ENCODE measurements at places on chromosomes 12 and 14.

DNA sequence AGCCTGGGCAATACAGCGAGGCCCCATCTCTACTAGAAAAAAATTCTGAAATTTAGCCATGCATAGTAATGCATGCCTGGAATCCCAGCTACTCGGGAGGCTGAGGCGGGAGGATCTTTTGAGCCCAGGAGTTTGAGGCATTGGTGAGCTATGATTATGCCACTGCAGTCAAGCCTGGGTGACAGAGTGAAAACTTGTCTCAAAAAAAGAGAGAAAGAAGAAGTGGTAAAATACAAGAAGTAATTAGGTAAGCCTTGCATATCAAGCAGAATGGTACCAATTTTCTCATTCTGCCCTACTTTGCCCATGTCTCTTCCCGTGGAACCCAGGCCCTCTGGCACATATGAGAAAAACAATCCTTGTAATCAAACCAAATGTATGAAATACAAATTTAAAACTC is 70.7 kb downstream of the SUSD6 start:
- no peak for DNase-seq

DNA sequence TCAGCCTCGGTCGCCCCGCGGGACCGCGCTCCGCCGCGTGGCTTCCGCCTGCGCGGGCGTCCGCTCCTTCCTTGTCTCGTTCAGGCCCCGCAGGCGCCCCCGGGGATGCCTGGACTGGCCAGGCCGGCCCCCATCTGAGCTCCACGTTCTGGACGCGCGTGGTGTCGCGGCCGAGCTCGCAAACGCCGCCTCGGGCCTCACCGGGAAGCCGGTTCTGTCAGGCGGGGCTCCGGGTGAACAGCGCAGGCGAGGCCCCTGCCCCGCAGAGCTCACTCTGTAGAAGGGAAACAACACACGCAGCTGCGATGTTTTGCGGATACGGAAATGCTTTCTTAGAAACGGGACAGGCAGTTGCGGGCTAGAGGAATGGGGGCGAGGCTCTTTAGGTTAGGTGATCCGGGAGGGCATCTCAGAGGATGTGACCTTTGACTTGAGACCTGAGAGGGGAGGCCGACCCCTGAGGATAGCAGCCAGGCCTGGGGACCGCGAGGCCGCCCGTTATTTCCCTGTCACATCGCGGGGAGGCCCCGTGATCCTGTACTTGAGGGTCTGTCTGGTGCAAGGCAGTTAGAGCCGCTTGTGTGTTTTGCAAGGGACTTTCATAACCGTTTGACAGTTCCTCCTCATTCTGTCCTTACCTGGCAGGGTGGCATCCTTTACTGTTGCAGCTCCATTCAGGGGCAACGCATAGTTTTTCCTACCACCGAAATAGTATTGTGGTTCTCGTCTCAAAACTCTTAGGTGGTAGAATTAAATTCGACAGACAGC is 584 bp downstream of the VRK1 start:
- peak; percentile 25 for DNase-seq

GRCh38 chr14:67557118-67557517 is 24.0 kb downstream of the PLEKHH1 start:
- no peak for DNase-seq

- DNase-seq: no peak
Measured at GRCh38 chr12:121352682-121353018, 439 bp upstream of the ANAPC5 start.

- no peak for DNase-seq
Measured at GRCh38 chr12:93957870-93958269, 190.5 kb upstream of the PLXNC1 start.

- DNase-seq: no peak
Measured at GRCh38 chr14:95387826-95388445, 68.2 kb upstream of the CLMN start.

DNA sequence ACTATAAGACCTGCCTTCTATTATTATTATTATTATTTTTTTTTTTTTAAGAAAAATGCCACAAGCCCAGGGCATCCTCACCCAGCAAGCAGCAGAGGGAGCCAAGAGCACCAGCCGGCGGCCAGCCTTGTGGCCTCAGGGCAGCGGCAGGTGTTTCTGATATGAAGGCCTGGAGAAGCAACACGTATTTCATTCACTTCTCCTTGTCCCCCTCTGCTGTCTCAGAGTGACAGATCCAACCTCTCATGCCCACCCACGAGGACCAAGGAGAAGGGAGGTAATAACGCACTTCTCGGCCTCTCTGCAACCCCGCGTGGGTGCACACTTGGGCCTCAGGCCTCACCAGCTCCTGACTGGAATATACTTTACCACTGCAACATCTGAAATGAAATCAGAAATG is 25.4 kb downstream of the CDC42BPB start:
- no peak for DNase-seq

DNA sequence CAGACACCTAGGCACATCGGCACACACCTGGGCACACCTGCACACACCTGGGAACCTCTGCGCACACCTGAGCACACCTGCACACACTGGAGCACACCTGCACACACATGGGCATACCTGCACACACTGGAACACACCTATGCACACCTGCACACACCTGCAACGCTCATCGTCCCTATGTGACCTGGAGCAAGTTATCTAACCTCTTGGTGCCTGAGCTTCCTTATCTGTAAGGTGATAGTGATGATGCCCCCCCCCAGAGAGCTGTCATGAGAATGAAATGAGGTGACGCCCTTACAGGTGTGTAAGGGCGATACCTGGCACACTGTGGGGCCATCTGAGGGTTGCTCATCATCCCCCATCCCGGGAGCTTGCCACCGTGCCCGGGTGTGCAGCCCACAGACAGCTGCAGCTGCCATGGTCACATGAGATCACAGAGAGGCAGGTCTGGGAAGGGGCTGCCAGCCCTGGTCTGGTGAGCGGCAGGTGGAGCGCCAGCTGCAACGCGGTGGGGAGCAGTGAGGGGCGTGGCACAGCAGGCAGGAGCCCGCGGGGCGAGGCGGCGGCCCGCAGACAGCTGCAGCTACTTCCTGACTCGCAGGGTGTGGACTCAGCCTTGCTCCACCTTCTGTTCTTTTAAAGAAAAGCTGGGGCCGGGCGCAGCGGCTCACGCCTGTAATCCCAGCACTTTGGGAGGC is 59.9 kb upstream of the FBRSL1 start:
- peak; percentile 79 for DNase-seq

DNA sequence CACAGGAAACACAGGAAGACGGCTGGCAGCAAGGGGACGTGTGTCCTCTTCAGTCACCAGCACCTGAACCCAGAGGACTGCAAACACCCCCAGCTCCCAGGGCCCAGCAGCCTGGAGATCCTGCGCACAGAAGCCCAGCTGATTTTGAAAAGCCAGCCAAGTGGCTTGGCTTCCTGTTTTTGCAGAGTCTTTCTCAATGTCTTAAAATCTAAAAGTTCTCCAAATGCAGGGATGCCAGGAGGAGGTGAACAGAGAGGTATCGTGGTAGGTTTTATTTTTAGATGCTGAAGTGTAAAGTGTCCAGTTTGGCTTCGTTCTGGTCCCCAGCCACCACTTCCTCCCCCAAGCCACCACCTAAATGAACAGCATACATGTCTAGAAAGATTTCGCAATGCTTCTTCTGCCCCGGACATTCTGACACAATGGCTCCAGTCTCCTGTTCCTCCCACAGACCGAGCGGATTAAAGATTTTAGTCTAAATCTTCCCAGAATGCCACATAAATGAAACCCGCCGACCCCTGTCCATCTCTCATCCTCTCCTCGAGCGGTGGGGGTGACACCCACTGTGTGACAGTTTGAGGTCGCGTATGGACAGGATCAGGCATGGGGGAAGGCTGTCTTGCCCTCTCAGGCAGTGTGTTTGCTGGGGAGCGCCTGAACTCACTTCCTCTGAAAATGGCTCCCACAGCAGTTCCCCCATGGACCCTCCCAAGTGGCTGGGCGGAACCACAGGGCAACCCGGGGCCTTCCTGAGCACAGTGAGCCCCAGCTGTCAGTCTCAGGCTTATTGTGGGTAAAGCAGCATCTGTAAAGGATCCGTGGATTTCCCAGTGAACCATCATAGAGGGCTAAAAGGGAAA is 41.6 kb downstream of the ITPK1 start:
- no peak for DNase-seq

DNA sequence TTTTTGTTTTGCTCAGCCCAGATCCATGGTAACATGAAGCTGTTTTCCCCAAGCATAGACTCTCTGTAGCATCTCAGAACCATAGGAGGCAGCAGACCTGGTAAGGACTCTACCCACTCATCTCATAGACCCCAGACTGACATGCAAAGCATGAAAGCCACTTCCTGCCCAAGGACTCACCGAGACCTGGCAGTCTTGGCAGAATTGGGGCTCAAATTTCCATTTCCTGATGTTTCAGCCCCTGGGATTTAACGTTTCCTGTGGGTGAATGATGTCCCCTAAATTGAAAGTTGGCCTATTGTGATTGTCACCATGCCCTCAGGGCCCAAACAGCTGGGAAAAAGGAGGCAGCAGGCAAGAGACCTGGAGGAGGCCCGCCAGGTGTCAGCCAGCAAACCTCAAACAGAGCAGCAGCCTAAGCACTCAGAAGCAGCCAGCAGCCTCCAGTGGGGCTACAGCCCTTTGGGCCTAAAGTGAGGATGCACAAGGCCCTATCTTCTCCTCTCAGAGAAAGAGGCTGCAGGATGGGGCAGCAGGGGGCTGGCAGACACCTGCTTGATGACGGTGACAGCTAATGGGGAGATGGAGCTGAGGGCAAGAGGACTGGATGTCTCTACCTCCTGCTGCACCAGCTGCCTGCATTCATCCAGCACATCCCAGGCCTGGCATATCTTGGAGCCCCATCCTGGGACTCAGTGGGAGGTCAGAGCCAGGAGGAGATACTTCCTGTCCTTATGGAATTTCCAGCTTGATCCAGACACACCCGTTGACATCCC is 8.5 kb downstream of the KRT85 start:
- DNase-seq: no peak

GRCh38 chr12:52865090-52865944 is 16.5 kb upstream of the KRT78 start:
- DNase-seq: peak; percentile 84

DNA sequence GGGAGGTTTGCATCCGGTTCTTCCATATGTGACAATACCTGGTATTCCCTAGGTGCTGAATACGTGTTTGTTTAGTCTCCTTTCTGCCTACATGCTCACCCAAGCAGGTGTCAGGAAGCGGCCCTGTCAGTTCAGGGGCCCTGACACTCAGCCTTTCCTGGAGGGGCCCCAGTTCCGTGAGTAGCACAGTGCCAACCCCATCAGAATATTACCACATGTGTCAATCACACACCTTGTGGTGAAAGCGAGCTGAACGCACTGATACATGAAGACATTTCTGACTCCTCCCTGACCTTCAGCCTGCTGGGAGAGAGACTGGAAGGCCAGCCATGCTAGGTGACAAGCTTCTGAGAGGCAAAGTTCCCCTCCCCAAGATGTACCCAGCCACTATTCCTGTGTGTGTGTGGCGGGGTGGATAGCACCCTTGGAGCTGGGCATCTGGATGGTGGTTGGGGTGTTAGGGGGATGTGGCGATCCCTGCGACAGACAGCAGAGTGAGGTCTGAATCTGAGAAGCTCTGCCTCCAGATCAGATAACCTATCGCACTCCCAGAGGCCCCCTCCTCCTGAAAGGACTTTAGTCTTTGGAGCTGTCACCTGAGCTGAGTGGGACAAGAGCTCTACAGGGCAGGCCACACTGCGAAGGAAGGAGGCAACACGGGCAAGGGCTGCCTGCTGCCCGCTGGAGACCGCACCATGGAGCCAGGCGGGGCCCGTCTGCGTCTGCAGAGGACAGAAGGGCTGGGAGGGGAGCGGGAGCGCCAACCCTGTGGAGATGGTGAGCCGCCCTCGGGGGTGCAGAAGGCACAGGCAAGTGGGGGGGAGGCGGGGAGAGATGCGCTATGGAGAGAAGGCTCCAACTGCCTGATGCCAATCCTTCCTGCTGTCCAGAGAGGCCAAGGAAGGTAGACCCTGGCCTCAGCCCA is at the start of gene SOAT2:
Gene SOAT2 (plus strand): TSS at position 604 of the 925 bp plus-strand sequence. CDS start 92 bp downstream, at position 696.
- DNase-seq: no peak

GRCh38 chr12:67025543-67026114 is 243.5 kb upstream of the CAND1 start:
- DNase-seq: no peak

- no peak for DNase-seq
Measured at GRCh38 chr12:630656-631632, 32.3 kb downstream of the NINJ2 start.

GRCh38 chr12:29957835-29958234 is 174.1 kb upstream of the TMTC1 start:
- peak; percentile 28 for DNase-seq

DNA sequence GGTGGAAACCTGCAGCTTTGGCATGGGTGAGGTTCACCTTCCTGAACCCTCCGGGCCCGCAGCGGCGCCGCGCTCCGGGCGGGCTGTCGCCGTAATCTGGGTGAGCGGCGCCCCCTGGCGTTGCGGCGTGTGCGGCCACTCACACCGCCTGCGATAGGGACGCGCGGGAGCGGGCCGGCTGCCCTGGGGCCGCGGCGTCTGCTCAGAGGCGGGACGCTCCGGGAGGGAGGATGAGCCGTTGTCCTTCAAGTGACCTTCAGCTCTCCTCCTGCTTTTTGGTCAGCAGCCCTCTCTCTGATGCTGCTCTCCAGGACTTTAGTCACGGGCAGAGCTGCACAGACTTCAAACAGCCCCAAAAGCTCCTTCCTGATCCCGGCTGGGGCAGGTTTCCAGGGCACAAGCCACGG is 211.7 kb upstream of the FKBP4 start:
- peak; percentile 76 for DNase-seq

- DNase-seq: no peak
Measured at GRCh38 chr12:101592921-101593320, 1.9 kb upstream of the MYBPC1 start.

GRCh38 chr12:84594157-84594556 is 318.4 kb downstream of the SLC6A15 start:
- DNase-seq: no peak

- DNase-seq: no peak
Measured at GRCh38 chr12:4933411-4933810, 23.7 kb downstream of the KCNA1 start.

- no peak for DNase-seq
Measured at GRCh38 chr14:25537846-25538455, 488.0 kb upstream of the STXBP6 start.

GRCh38 chr12:1776170-1776921 is 44.0 kb upstream of the LRTM2 start:
- peak; percentile 27 for DNase-seq

- DNase-seq: no peak
Measured at GRCh38 chr12:57215668-57216013, 953 bp upstream of the NXPH4 start.

Data from brain (organoid and tissue), 16 donors.